ENCODE measurements at places on chromosomes 13 and 19. TPM values are rescaled to one million over a fixed set of nuclear protein-coding genes. Genes with fewer than 3 reads are reported as not detected.

Gene DBP
- polyA plus RNA-seq: 4.2 TPM

Gene FBL
- 331 TPM for polyA plus RNA-seq

Gene FGF21
- not detected for polyA plus RNA-seq

DNA sequence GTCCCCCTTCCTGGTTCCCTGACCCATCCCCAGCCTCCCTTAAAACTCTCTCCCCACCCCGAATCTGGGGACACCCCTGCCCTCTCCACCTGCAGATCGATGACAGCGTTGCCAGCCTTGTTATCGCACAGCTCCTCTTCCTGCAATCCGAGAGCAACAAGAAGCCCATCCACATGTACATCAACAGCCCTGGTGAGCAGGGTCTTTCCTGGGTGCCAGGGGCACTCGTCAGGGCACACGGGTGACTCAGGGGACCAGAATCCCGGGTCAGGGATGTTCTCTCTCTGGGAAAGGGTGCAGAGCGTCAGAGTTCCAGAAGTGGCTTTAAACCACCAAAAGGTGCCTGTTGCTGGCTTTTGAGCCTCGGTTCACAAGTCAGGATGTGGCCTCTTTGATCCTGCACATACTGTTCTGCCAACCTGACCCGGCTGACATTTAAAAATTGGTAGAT, 1.0 kb downstream of the CLPP start:
- no peak for DNase-seq

DNA sequence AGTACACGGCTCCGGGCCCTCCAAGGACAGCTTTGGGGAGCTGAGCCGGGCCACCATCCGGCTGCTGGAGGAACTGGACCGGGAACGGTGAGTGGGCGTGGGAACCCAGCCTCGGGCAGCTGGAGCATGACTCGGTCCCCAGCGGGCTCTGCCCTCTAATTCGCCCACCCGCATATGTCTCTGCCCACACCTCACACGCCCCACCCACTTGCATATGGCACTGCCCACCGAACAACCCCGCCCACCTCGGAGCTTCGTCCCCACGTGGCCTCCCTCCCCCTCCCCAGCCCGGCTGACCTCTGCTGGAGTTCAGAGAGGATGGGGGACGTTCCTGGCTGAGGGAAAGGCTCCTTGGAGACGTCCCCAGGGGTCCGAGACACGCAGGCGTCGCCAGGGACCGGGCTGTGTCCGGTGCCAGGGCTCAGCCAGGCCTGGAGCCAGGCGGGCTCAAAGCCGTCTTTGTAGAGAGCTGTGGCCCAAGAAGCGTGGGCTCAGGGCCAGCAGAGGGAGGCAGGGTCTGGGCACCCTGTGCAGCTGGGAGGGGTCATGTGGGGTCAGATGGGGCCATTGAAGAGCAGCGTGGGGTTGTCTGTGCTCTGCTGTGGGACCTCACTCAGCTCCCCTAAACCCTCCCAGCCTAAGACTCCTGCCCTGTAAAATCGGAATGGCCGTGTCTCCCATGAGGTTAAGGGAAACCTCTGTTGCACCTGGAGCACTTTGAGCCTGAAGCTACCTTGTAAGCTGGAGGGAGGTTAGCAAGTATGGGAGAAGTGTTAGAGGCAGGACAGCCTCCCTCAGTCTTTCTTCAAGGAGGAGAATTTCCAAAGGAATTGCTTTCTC, 3.8 kb downstream of the APC2 start:
- DNase-seq: no peak

DNA sequence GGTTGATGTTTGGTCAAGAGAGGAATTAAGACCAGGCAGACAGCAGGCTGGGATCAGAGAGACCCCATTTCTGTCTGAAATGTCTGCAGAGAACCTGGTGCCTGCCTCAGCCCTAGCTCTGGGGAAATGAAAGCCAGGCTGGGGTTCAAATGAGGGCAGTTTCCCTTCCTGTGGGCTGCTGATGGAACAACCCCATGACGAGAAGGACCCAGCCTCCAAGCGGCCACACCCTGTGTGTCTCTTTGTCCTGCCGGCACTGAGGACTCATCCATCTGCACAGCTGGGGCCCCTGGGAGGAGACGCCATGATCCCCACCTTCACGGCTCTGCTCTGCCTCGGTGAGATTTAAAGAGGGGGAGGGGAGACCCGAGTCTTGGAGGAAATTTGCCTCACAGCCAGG, at the start of gene LILRB4:
TSS of gene LILRB4 (plus strand) at position 256 of the 400 bp plus-strand sequence. CDS start at position 305, 49 bp downstream.
- peak; percentile 18 for DNase-seq

GRCh38 chr19:38527466-38528136, 90.2 kb downstream of the MAP4K1 start:
- DNase-seq: no peak

DNA sequence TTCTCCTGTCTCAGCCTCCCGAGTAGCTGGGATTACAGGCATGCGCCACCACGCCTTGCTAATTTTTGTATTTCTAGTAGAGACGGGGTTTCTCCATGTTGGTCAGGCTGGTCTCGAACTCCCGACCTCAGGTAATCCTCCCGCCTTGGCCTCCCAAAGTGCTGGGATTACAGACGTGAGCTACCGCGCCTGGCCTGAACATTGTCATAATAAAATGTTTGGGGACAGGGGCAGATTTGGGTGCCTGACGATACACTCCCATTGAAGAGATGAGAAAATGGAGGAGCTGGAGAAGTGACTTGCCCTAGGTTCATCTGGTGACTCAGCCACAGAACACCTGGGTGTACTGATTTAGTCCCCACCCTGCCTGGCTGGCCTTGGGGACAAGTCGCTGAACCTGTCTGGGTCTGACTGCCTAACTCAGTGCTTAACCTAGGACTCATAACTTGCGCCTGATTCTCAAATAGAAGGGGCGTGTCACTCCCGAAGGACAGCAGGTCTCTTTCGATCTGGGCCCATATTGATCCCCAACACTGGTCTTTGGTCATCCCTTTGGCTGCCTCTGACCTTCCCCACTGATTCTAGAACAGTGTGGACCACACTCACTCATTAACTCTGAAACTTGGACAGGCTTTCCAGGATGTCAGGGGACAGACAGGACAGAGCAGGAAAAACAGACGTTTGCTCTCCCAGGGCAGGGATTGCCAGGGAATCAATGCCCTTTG, 7.6 kb upstream of the BICRA start:
- peak; percentile 50 for DNase-seq

DNA sequence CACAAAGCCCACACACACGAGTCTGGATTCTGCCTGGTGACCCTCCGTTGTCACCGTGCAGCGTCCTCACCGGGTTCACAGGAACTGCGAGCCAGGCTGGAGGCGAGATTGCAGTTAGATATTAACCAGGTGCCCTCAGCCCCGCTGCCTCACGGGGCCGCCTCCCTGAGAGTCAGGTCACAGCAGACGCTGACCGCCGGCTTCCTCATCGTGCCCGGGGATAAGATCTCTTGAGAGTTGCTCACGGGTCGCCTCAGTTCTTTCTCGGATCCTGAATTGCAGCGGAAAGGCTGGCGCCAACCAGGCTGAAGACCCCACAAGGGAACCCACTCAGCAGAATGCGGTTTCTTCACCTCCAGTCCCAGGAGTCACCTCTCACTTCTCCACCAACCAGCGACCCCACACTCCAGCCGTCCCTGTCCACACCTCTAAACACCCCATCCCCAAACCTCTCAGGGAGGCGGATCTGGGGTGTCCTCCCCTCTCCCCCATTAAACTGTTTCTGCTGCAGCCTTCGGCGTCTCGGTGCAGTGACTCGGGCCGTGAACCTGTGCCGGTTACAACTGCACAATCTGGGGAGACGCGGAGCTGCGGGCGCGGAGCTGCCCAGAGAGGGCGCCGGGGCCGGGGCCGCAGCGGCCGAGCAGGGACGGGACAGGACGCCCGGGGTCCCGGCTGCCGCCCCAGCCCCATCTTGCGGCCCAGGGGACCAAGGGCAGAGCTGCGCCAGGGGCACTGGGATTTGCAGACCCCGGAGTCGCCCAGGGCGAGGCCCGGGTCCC, 591 bp downstream of the ZNF823 start:
- DNase-seq: peak; percentile 82

GRCh38 chr13:20945952-20946383, 43.4 kb upstream of the XPO4 start:
- peak; percentile 54 for DNase-seq

GRCh38 chr19:3176715-3177501, 1.7 kb upstream of the S1PR4 start:
- DNase-seq: peak; percentile 87

All from stomach (tissue), 19 donors.